Hepatocyte (in vitro differentiated cells): ENCODE measurements at places on chromosomes 12 and 14. TPM values are rescaled to one million over a fixed set of nuclear protein-coding genes. Genes with fewer than 3 reads are reported as not detected.

TOX4 gene
- total RNA-seq, result 51.9 and 55.5 TPM in 2 replicates

RASSF9 gene
- 0.60 and 1.4 TPM in 2 replicates for total RNA-seq

ANKS1B gene
- 0.40 and 2.2 TPM in 2 replicates for total RNA-seq

PLD4 gene
- total RNA-seq, result not detected in 2 replicates

TTC5 gene
- 10.8 and 11.2 TPM in 2 replicates for total RNA-seq

SLC25A47 gene
- total RNA-seq, result 1.6 and 1.8 TPM in 2 replicates

PELI2 gene
- total RNA-seq, result 12.5 and 16.1 TPM in 2 replicates

MYF5 gene
- total RNA-seq, result not detected in 2 replicates

LRRC9 gene
- total RNA-seq, result 0.13 and 0.28 TPM in 2 replicates

IGF1 gene
- total RNA-seq, result 9.7 and 10.0 TPM in 2 replicates

IL23A gene
- 2.0 and 2.3 TPM in 2 replicates for total RNA-seq

DNA sequence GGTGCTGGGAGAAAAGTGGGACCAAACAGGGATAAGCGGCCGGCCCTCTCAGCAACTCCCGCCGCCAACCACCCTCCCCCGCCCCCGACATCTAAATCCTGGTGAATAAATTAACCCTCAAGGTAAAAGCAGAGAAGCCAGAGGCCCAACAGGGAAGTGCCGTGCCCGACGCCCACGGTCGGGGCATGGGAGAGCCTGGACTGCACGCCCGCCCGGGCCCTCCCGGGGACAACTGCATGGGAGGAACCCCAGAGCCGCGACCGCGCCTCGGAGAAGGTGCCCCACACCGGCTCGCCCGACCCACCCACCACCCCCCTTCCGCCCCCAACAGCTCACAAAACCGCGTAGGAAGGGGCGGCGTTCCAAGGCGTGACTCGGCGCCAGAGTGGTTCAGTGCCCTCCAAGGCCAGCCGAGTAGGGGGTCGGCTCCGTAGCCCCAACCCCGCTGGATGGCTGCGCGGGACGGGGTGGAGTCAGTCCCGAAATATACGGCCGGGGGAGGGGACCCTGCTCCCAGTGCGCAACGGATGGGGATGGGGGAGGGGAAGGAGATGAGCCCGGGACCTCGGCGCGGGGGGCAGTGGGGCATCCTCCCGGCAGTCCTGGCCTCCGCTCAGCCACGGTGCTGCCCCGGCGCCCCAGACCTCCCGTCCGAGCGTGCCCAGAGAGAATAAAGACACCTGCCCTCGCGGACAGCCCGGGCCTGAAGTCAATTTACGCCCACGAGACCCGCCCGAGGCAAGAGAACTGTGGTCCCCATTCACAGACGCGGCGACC, 732 bp downstream of the SLC25A29 start:
- no peaks in the 10 kb centered on the region for H3K27me3 ChIP-seq
- DNase-seq, result peak; percentile 52
- peaks cover 12% of the 10 kb centered on the region for H3K4me1 ChIP-seq

DNA sequence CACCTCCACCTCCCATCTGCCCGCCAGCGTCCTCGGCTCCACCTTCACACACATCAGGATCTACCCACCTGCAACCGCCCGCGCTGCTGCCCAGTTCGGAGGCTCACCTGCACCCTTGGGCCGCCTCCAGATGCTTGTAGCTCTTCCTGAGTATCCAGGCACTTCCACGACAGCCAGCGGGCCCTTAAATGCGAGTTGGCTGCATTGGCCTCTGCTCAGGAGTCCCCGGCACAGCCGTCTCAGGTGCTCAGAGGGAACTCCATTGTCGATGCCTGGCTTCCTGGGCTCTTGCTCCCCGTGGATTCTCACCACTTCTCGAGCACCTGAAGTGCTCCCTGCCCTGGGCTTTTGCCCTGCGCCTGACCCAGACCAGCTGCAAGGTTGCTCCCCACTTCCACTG, 21.9 kb upstream of the CDCA4 start:
- peaks cover 2% of the 10 kb centered on the region for H3K4me1 ChIP-seq
- no peaks in the 10 kb centered on the region for H3K27me3 ChIP-seq
- H3K27ac ChIP-seq, result no peak overlapping the region
- no peaks in the 10 kb centered on the region for H3K36me3 ChIP-seq
- DNase-seq, result no peak

GRCh38 chr12:123095078-123095881, 55.6 kb downstream of the PITPNM2 start:
- H3K36me3 ChIP-seq, result no peaks in the 10 kb centered on the region
- no peak overlapping the region for H3K4me3 ChIP-seq
- no peak for DNase-seq
- H3K4me1 ChIP-seq, result peaks cover 15% of the 10 kb centered on the region
- no peaks in the 10 kb centered on the region for H3K27me3 ChIP-seq
- H3K27ac ChIP-seq, result peak overlapping the region; percentile 19

DNA sequence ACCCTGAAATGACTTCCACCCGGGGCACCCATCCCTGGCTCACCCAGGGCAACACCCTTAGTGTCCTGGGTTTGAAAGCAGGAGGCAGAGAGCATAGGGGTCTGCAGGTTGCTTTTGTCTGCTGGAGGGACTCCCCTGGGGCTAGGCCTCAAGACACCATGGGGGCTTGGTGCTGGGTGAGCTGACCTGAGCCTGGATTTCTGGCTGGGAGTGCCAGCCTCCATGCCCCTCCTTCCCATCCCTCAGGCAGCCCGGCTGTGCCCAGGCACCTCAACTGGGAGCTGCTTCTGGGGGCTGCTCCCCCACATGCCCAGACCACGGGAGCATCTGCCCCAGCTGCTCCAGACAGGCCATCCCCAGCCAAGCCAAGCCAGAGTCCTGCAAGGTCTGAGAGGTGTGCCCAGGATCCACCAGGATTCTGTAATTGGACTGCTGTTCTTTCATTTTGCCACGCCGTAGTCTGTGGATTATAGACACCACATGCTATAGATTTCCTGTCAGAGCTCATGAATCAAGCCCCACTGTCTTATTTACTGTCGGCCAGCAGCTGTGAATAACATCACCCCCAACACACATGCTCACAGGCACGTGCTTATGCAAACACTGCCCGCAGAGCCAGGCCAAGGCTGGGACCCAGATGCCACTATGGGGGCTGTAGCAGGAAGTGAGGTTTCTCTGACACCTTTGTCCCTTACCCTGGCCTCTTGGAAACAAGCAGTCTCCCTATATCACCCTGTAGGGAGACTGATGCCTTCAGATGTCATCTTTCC, 29.4 kb upstream of the ESRRB start:
- H3K4me3 ChIP-seq, result no peak overlapping the region
- no peak for DNase-seq
- H3K27me3 ChIP-seq, result peaks cover 4% of the 10 kb centered on the region
- no peak overlapping the region for H3K27ac ChIP-seq
- H3K4me1 ChIP-seq, result no peaks in the 10 kb centered on the region

GRCh38 chr14:34180434-34180833, 229.6 kb upstream of the EGLN3 start:
- H3K27ac ChIP-seq, result no peak overlapping the region
- no peaks in the 10 kb centered on the region for H3K36me3 ChIP-seq

DNA sequence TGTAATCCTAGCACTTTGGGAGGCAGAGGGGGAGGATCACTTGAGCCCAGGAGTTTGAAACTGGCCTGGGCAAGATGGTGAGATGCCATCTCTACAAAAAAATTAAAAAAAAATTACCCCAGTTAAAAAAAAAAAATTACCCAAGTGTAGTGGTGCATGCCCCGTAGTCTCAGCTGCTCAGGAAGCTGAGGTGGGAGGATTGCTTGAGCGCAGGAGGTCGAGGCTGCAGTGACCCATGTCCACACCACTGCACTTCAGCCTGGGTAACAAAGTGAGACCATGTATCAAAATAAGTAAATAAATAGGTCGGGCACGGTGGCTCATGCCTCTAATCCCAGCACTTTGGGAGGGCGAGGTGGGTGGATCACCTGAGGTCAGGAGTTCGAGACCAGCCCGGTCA, 128.8 kb downstream of the VRK1 start:
- H3K27ac ChIP-seq, result no peak overlapping the region
- H3K4me3 ChIP-seq, result no peak overlapping the region
- no peaks in the 10 kb centered on the region for H3K36me3 ChIP-seq
- no peak for DNase-seq
- no peaks in the 10 kb centered on the region for H3K27me3 ChIP-seq
- no peaks in the 10 kb centered on the region for H3K4me1 ChIP-seq

DNA sequence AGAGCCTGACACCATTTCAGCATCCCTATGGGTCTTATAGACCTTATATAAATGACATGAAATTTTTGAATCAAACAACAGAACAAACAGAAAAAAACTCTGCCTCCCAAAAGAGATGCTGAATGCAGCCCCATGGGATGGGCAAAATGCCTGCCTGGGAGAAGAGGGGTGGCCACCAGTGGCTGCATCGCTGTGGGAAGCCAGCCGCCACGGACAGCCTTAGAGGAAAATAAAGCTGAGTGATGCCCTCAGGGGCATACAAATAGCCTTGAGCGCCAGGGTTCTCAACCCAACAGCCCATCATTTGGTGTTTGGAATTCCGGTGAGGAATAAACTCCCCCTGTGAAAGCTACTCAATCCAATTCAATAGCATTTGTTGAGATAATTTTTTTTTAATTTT, 22.9 kb downstream of the SYNE3 start:
- no peaks in the 10 kb centered on the region for H3K36me3 ChIP-seq
- H3K27ac ChIP-seq, result no peak overlapping the region
- no peak overlapping the region for H3K4me3 ChIP-seq
- no peak for DNase-seq
- no peaks in the 10 kb centered on the region for H3K27me3 ChIP-seq

GRCh38 chr12:49352351-49352750, 5.7 kb downstream of the DNAJC22 start:
- H3K36me3 ChIP-seq, result no peaks in the 10 kb centered on the region
- no peak overlapping the region for H3K4me3 ChIP-seq
- DNase-seq, result no peak
- H3K4me1 ChIP-seq, result peaks cover 12% of the 10 kb centered on the region

GRCh38 chr12:101830367-101831325, at the start of gene GNPTAB:
Gene GNPTAB, minus strand, starts transcription at chr12:101830959. Its CDS starts 284 bp downstream, at chr12:101830675.
- no peaks in the 10 kb centered on the region for H3K27me3 ChIP-seq
- peak; percentile 95 for DNase-seq
- peak within 1 kb of the TSS; percentile 76 for H3K27ac ChIP-seq
- peak within 1 kb of the TSS; percentile 69 for H3K4me3 ChIP-seq
- H3K4me1 ChIP-seq, result peaks cover 6% of the 10 kb centered on the region

- H3K36me3 ChIP-seq, result no peaks in the 10 kb centered on the region
- no peaks in the 10 kb centered on the region for H3K4me1 ChIP-seq
- no peak overlapping the region for H3K4me3 ChIP-seq
- peak; percentile 11 for DNase-seq
These were observed 884.1 kb upstream of the MGAT4C start for GRCh38 chr12:87140262-87140661.

DNA sequence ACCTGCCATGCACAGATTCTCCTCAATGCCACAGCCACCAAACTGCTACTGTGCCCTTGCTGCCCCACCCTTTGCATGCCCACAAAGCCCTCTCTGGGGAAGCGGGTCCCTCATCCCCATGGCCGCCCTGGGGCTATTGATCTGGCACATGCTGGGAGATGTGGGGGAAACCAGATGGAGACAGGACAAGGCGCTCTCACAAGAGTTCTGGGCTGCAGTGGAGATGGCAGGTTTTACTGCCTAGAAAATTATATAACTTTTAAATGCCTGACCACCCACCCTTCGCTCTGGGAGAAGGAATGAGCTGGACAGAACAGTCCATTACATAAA, 10.6 kb upstream of the PIP4K2C start:
- peaks cover 12% of the 10 kb centered on the region for H3K4me1 ChIP-seq
- no peak overlapping the region for H3K4me3 ChIP-seq
- no peak for DNase-seq
- peaks cover 12% of the 10 kb centered on the region for H3K27me3 ChIP-seq

DNA sequence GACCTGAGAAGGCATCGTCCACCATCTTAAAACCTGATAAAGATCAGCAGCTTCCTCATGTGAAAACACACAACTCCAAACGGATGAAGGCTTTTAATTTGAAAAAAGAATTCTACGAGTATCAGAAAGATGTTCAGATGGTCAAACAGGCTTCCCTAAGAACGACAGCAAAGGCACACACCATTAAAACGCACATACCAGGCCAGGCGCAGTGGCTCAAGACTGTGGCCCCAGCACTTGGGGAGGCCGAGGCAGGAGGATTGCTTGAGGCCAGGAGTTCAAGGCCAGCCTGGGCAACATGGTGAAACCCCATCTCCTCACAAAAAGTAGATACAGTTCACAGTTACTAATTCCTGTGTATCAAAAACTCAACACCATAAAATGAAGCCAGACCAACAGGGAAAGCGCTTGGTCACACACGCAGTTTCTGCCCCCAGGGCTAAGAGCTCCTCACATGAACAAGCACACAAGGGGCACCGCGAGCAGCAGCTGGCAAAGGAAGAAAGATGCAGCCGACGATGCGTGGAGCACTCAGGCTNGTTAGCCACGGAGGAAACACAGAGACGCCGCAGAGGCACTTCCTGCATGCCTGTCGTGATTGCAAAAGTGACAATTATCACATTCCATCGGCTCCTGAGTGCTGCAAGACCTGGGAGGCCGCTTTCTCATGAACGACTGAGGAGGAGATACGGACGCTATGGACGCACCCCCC, 78.0 kb downstream of the NOC4L start:
- no peaks in the 10 kb centered on the region for H3K36me3 ChIP-seq
- H3K27me3 ChIP-seq, result no peaks in the 10 kb centered on the region
- H3K27ac ChIP-seq, result no peak overlapping the region
- peak; percentile 46 for DNase-seq
- no peaks in the 10 kb centered on the region for H3K4me1 ChIP-seq

GRCh38 chr14:36022765-36023410, 153.6 kb downstream of the PTCSC3 start:
- no peak overlapping the region for H3K27ac ChIP-seq
- H3K27me3 ChIP-seq, result no peaks in the 10 kb centered on the region
- no peaks in the 10 kb centered on the region for H3K4me1 ChIP-seq
- H3K36me3 ChIP-seq, result no peaks in the 10 kb centered on the region

- H3K4me1 ChIP-seq, result peaks cover 3% of the 10 kb centered on the region
- H3K4me3 ChIP-seq, result no peak overlapping the region
- no peaks in the 10 kb centered on the region for H3K27me3 ChIP-seq
These were observed 453.9 kb downstream of the MED13L start for GRCh38 chr12:115823635-115824034.

- no peak overlapping the region for H3K27ac ChIP-seq
- peak; percentile 45 for DNase-seq
- no peaks in the 10 kb centered on the region for H3K27me3 ChIP-seq
- no peaks in the 10 kb centered on the region for H3K36me3 ChIP-seq
- H3K4me1 ChIP-seq, result no peaks in the 10 kb centered on the region
These were observed 9.6 kb downstream of the FAIM2 start for GRCh38 chr12:49893753-49894750.

DNA sequence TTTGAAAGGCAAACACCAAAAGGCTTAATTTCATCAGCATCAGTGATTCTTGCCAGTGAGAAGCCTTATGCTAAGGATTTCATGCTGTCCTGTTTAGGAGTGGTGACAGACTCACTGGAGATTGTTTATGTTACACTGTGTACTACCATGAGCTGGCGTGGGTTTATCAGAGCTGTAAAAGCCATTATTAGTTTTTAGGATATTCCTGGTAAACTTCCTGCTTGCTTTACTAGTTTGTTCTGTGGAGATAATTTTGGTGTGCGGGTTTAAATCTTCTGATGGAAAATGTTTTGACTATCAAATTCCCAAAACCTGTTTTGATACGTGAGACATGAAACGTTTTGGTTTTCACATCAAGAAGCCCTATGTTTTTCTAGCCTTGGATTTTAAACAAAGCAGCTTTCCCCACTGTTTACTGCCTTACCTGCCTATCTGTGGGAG, 15.2 kb downstream of the PPFIBP1 start:
- no peak for DNase-seq
- H3K36me3 ChIP-seq, result no peaks in the 10 kb centered on the region
- H3K4me1 ChIP-seq, result peaks cover 13% of the 10 kb centered on the region
